Activated naive CD8-positive, alpha-beta T cell treated with anti-CD3 and anti-CD28 coated beads, Interleukin-2, amount 10 ng/mL, durations not matched to agents 7 days and 5 days (primary cell): ENCODE measurements at places on chromosomes 7 and 10. TPM values are rescaled to one million over a fixed set of nuclear protein-coding genes. Genes with fewer than 3 reads are reported as not detected.

Gene NUTM2E
- not detected for total RNA-seq

- no peaks in the 10 kb centered on the region for H3K36me3 ChIP-seq
- no peaks in the 10 kb centered on the region for H3K27me3 ChIP-seq
- H3K4me1 ChIP-seq: peaks cover 12% of the 10 kb centered on the region
- H3K27ac ChIP-seq: no peak overlapping the region
- peak overlapping the region; percentile 1 for H3K4me3 ChIP-seq
- DNase-seq: peak; percentile 31
Observed at GRCh38 chr10:24518981-24519597, 204.6 kb downstream of the ARHGAP21 start.

DNA sequence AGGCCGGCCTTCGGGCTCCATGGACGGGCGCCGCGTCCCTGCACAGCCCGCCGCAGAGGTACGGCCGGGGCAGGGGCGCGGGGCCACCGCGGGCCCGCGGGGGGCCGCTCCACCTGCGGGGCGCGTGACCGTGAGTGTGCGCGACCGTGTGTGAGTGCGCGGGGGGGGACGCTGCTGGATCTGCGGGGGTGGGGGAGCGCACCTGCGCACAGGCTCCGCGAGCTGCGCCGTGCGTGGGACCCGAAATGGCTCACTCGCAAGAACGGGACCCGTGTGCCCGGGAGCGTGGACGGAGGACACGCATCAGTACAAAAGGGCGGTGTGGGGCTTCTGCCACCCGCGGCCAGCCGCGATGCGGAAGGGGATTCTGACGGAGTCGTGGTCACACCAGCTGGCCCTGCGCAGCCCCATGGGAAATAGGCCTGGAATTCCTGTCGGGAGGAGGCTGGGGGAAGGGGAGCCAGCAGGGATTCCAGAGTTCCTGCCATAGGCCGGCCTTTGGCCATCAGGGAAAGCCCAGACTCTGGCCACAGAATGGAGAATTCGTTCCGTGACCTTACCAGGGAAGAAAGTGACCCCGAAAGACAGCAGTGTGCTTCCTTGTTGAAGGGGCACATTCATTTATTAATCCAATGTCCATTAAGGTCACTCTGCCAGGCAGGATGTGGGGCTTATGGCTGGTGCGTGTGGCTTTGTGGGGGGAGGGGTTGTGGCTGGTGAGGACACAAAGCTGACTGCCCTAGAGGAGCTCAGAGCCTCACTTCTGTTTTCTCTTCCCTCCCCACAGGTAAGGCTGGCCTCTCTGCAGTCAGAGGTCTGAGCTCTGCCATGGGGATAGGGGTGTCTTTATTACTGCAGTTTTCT lies 494 bp downstream of the REPIN1 start:
- no peaks in the 10 kb centered on the region for H3K27me3 ChIP-seq
- peak; percentile 54 for DNase-seq
- peak overlapping the region; percentile 90 for H3K27ac ChIP-seq
- H3K4me3 ChIP-seq: peak overlapping the region; percentile 93
- H3K4me1 ChIP-seq: peaks cover 32% of the 10 kb centered on the region

DNA sequence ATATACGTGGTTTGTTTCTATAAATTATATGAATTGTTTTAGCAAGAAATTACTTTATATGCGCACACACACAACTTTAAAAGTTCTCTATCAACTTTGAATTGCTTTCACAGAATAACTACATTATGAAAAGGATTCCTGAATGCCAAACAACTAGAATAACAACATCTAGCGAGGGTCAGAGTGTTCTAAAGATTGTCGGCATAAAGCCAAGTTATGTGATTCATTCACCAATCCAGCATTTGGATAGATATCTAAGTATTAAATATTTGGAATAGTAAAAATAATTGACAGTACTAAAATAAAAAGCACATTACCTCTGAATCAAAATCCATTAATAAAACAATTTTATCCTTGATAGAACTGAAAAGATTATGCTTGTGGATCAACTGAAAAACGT lies 125.3 kb upstream of the AMPH start:
- DNase-seq: no peak
- H3K4me3 ChIP-seq: no peak overlapping the region
- H3K27me3 ChIP-seq: no peaks in the 10 kb centered on the region

GRCh38 chr7:8201846-8202441 lies 60.0 kb downstream of the ICA1 start:
- H3K4me3 ChIP-seq: no peak overlapping the region
- no peak overlapping the region for H3K27ac ChIP-seq
- H3K36me3 ChIP-seq: peaks cover 5% of the 10 kb centered on the region
- H3K27me3 ChIP-seq: peaks cover 63% of the 10 kb centered on the region
- no peak for DNase-seq
- peaks cover 25% of the 10 kb centered on the region for H3K4me1 ChIP-seq

- no peak for DNase-seq
- no peak overlapping the region for H3K27ac ChIP-seq
- H3K36me3 ChIP-seq: no peaks in the 10 kb centered on the region
- no peaks in the 10 kb centered on the region for H3K4me1 ChIP-seq
Observed at GRCh38 chr10:6819301-6819700, 239.2 kb upstream of the PRKCQ start.

GRCh38 chr7:46449743-46450142 lies 528.7 kb upstream of the IGFBP3 start:
- H3K4me3 ChIP-seq: no peak overlapping the region
- H3K4me1 ChIP-seq: no peaks in the 10 kb centered on the region
- H3K27ac ChIP-seq: no peak overlapping the region
- H3K27me3 ChIP-seq: no peaks in the 10 kb centered on the region

- H3K36me3 ChIP-seq: no peaks in the 10 kb centered on the region
- H3K4me1 ChIP-seq: no peaks in the 10 kb centered on the region
- DNase-seq: no peak
- H3K27me3 ChIP-seq: peaks cover 9% of the 10 kb centered on the region
- H3K27ac ChIP-seq: no peak overlapping the region
- no peak overlapping the region for H3K4me3 ChIP-seq
Observed at GRCh38 chr7:50687575-50688225, 95.0 kb downstream of the GRB10 start.

Gene NPSR1
- not detected for total RNA-seq

GRCh38 chr10:106557951-106558733 lies 606.4 kb downstream of the SORCS1 start:
- no peaks in the 10 kb centered on the region for H3K27me3 ChIP-seq
- no peaks in the 10 kb centered on the region for H3K36me3 ChIP-seq
- H3K4me3 ChIP-seq: no peak overlapping the region
- no peak for DNase-seq

Gene LIPF
- not detected for total RNA-seq

Gene TCF7L2
- 2.2 TPM for total RNA-seq

- H3K36me3 ChIP-seq: no peaks in the 10 kb centered on the region
- no peaks in the 10 kb centered on the region for H3K4me1 ChIP-seq
- H3K4me3 ChIP-seq: no peak overlapping the region
- no peak overlapping the region for H3K27ac ChIP-seq
- no peaks in the 10 kb centered on the region for H3K27me3 ChIP-seq
Observed at GRCh38 chr7:118590107-118590506, 365.6 kb downstream of the ANKRD7 start.

DNA sequence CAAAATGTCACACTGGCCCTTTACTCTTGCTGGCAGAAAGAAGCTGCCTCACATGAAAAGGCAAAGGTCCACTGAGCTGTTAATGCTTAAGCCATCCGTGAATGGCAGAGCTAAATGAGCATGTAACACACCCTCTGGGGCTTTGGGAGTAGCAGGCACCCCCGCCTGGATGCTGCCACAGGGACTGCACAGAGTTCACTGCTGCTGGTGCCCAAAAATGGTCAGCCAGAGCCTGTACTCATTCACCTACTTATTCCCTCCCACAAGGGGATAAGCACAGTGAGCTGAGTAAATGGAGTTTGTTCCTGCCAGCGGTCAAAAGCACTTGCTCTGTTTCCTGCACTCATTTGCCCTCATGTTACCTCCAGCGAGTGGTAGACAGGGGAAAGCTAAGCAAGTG lies 374.0 kb upstream of the STEAP1 start:
- no peak overlapping the region for H3K27ac ChIP-seq
- DNase-seq: no peak
- H3K27me3 ChIP-seq: no peaks in the 10 kb centered on the region
- H3K4me1 ChIP-seq: no peaks in the 10 kb centered on the region
- no peaks in the 10 kb centered on the region for H3K36me3 ChIP-seq

DNA sequence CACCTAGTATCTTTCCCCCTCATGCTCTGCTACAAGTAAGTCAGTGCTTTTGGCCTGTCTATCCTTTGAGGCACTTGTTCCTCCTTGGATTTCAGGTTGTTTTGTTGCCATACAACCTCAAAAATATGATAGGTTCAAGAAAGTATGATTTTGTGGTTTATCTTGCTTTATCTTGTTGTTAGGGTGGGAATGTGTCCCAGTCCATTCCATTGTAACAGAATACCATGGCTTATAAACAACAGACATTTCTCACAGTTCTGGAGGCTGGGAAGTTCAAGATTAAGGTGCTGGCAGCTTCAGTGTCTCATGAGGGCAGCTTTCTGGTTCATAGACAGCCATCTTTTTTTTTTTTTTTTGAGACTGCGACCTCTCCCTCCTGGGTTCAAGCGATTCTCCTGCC lies 72.1 kb downstream of the TMEM270 start:
- peaks cover 27% of the 10 kb centered on the region for H3K27me3 ChIP-seq
- no peak for DNase-seq
- no peak overlapping the region for H3K4me3 ChIP-seq
- H3K36me3 ChIP-seq: no peaks in the 10 kb centered on the region
- H3K27ac ChIP-seq: no peak overlapping the region

DNA sequence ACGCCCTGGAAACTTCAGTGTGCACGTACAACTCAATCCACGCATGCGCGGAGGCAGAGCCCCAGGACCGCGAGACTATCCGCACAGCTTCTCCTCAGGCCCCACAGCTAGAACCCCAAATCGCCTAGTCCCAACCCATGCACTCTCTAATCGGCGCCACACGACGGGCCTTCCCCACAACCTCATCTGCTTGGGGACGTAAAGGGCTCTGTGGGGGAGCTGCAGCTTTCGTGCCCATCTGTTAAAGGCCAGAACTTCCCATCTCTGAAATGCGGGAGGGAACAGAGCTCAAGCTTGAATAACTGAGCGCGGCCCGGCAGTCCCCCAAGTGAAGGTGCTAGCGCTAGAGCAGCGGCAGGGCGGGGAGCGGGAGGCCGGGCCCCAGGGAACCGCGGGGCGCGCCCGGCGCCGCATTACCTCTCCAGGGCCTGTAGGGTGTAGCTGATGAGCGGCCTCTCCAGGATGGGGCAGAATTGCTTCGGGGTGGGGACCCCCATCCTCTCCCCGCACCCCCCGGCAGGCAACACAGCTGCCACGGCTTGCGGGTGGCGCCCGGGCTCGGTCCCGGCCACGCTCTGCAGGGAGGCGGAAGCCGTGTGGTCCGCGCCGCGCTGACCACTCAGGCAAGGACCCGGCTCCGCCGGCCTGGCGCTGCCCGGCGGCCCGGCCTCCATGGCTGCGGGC lies 547 bp downstream of the CRPPA start:
- DNase-seq: peak; percentile 85
- H3K4me1 ChIP-seq: peaks cover 15% of the 10 kb centered on the region
- H3K4me3 ChIP-seq: peak overlapping the region; percentile 90
- H3K36me3 ChIP-seq: peaks cover 6% of the 10 kb centered on the region
- no peaks in the 10 kb centered on the region for H3K27me3 ChIP-seq
